ENCODE measurements at places on chromosomes 12 and 14. TPM values are rescaled to one million over a fixed set of nuclear protein-coding genes. Genes with fewer than 3 reads are reported as not detected.

GRCh38 chr14:68682166-68683103 lies 110.4 kb downstream of the ZFP36L1 start:
- no peak for DNase-seq

DNA sequence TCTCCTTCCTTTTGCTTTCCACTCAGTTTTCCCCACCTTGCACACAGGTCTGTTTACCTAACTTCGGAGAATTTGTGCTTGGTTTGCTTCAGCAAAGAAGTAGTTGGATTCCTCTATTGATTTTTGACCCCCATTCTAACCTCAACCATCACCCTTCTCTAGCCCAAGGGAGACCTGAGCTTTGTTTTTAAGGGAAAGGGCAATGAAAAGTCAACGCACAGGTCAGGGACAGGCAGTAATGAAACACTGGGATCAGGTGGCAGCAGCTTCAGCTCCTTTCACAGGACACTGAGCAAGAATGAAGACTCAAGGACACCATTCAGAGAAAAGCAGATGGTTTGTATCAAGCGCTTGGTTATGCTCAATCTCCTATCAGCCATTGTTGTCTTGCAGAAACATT lies 46.9 kb upstream of the KRR1 start:
- DNase-seq, result no peak

DNA sequence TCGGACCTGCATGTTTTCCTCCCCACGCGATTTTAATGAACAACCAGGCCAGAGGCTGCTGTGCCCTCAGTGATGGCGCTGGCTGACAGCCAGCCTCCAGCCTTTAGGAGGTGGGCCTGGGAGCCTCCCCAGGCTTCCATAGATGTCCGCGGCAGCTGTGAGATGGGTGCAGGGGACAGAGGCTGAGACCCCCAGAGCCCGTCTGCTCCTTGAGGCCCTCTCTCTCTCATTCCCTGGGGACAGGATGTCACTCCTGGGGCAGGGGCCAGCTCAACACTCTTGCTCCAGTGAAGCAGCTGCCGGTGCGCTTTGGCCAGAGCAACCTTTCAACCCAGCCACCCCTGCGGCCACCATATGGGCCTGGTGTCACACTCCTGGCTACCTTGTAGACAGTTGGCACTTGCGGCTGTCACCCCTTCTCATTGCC lies 24.8 kb downstream of the MVK start:
- no peak for DNase-seq

- no peak for DNase-seq
Observed at GRCh38 chr12:30824311-30824710, 69.6 kb upstream of the CAPRIN2 start.

DNA sequence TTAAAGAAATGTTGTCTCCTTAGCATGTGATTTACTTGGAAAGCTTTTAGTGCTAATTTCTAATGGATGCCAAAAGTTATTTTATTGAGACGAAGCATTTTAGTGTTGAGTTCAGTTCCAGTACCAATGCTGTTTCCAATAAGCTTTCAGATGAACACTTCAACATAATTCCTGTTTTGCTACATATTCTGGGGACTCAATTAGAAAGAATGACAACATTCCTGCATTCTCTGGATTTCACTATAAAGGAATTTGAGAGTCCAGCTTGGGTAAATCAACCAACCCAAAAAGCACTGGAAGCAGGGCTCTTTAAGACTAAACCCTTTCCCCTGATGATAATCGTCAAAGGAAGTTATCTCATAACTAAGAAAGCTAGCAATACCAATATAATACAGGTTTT lies 353.0 kb upstream of the TMTC1 start:
- DNase-seq, result no peak

DNA sequence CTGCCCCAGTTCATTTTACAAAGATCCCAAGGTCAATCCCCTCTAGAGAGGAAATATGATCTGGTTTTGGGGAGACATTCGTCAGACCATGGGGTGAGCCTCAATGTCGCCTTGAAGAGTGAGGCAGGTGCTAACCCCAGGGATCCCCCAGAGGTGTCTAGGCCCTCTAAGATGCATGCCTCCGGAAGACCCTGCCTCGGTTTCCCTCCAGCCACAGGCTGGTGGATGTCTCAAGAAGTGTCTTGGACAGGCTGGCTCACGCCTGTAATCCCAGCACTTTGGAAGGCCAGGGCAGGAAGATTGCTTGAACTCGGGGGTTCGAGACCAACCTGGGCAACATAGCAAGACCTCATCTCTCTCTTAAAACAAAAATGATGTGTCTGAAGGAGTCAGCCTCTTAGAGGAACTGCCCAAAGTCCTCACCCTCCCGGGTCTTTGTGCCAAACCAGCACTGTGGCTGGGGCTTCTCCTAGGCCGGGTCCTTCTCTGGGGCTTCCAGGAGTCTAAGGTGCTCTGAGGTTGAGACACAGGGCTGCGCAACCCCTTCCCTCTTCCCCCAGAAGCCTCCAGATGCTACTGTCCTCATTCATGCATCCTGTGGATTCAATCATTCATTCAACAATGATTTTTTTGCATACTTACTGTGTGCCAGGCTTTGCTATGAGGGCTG lies 24.7 kb upstream of the BEGAIN start:
- no peak for DNase-seq

DNA sequence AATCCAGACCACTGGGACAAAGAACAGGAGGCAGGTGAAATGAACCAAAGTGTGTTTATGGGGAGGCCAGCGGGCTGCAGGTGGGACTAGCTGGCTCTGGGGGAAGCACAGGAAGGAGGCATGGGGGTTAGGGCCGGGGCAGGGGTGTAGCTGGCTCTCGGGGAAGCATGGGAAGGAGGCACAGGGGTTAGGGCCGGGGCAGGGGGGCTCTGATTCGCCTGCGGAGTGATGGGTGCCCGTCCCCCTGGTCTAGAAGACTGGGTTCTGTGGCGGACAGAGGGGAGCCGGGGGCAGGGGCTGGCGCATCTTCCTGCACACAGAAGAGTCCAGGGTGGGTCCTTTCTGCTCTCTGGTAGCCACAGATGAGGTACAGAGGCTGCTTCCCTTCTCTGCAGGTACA lies 310.3 kb downstream of the TMEM121 start:
- DNase-seq, result no peak

- no peak for DNase-seq
Observed at GRCh38 chr14:74223016-74223415, 16.2 kb upstream of the VSX2 start.

DNA sequence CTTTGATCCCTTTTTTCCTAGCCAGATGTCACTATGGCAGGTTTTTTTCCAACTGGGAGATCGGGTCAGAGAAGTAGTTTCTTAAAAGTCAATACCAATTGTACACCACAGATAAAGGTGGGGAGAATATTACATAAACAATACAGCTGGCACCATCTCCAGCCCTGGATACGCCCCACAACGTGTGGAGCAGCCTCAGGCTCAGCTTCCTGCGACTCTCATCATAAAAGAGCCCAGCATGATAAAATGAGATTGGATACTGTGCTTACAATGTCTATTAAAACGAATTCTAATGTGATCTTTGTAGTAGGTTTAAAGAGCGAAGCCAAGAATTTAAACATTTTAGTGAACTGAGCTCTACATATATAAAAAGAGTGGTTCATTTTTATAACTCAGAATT lies 21.5 kb downstream of the EFCAB11 start:
- DNase-seq, result no peak

- no peak for DNase-seq
Observed at GRCh38 chr12:8566525-8566924, 25.8 kb upstream of the CLEC4E start.

- no peak for DNase-seq
Observed at GRCh38 chr12:104513681-104514080, 56.9 kb downstream of the CHST11 start.

DNA sequence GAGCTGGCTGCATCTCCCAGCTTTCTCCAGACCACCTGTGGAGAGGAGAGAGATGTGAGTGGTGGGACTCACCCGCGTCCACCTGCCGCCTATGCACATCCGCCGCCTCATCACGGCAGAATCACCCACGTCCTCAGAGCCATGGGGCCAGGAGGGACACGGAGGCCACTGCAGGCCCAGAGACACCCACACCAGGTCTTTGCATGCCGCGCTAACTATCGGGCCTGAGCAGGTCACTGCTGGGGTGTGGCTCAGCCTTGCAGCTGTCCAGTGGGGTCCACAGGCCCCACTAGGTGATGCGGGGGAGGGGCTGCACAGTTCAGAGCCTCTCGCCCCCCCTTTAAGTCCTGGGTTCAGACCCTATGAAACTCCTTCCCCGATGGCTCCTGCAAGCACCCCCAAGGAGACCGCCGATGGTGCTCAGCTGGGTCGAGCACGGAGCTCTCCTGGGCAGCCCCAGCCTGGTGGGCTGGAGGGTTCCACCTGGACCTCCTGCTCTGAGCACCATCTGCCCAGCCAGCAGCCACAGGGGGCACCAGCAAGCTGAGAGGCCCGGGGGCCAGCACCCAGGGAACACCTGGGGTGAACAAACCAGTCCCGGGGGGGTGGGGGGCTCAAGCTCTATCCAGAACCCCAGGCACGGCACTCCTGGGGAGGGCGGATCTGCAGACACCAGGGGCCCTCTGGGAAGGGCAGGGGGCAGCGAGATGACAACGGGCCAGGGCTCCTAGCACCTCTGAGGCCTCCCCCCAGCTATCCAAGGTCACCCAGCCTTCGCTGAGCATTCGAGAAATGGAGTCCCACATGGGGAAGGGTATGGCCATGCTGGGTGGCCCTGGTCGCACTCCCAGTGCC lies 34.3 kb downstream of the CCNK start:
- DNase-seq, result no peak

DNA sequence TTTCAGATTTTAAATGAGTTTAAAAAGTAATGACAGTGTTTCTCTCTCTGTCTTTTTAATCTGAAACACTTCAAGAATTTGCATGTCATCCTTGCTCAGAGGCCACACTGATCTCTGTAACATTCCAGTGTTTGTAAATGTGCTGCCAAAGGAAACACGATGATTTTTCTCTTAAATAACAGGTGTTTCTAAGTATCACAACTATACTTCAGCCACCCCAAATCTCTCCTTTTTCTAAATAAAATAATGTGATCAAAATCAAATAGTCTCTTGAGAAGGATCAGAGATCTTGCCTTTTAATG lies 3.3 kb upstream of the GALC start:
- DNase-seq, result no peak

DNA sequence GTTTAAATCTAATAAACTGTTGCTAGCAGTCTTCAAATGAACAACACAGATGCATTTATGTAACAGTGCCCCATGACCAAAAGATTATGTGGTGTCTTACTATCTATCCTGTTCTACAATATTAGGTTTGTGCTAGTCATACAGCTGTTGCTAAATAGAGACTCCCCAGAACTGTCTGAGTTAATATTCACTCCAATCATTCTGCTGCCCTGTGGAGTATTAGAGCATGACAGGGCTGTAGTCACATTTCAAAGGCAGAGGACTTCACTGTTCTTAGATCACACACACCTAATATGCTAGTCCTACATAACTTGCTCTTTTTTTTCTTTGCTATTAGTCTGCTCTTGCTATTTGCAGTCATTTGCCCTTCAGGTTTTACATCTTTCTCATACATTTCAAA lies 157.6 kb upstream of the MDGA2 start:
- no peak for DNase-seq

DNA sequence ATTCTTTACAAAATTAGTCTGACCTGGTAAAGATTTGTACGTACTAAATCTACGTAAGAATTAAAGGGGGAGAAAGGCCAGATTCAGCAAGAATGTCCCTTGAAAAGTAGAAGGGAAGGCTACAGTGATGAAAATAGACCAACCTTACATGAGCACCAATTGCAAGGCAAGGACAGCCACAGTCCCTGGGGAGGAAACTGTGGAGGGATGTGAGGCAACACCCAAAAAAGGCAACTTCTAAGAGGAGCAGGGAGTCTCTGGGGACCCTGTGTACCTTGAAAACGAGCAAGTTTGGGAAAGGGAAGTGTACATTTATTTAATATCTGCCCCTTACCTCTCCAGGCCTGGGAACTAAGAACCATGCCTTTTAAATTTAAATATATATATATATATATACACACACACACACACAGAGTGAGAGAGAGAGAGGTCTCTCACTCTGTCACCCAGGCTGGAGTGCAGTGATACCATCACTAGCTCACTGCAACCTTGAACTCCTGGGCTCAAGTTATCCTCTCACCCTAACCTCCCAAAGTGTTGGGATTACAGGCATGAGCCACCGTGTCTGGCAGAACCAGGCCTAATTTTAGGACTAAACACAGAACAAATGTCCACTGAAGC lies 56.4 kb downstream of the TMCC3 start:
- DNase-seq, result no peak

DNA sequence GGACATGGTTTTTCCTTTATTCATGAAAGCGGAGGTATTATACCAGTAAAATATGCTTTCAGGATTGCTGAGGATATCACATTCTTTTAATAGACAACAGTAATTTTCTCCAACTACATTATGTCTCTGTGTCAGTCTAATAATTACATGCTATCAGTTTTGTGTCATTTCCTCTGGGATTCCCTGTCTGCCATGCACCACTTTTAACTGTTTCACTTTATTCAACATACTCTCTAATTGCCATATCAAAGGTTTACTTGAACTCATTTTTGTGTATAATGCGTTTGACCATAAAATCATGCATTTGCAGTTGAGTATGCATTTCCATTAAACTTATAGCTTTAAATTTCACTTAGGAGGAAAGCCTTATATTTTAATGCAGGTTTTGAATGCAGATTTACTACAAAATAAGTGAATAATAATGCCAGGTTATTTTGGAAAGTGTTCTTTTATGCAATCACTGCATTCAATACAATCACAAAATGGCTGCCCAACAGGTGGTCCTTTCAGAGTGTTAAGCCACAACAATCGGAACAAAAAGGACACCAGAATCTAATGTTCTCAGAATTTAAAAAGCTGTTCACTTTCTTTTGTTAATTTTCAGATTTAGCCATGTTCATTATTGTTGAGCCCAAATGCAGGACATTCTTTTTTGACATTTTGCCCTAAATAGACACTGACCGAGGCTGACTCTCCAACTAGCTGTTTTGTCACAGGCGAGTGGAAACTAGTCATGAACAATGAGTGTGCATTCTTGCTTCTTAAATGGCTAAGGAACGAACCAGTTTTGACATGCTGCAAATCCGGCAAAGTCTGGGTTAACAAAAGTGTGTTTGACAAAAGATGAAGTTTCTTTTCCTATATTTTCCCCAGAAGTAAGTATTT lies 40.9 kb downstream of the MBIP start:
- no peak for DNase-seq

DNA sequence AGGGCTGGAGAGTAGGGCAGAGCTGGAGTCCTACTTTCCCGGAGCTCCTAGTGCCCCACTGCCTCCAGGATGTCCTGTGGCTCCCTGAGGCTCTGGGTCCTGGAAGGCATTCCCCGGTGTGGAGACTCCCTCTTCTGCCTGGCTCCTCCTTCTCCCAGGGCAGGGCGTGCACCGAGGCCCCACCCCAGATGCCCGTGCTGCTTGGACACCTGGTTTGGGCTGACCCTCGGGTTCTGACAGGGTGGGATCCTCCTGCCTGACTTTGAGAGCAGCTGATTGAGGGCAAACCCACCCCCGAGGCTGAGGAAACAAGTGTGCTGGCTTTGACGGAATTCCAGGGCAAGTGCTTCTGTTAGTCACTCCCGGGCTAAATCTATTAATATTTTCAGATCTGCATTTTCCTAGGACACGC lies 15.4 kb downstream of the TEAD4 start:
- DNase-seq, result no peak

FOXN4 gene
- total RNA-seq, result not detected

DIO2 gene
- total RNA-seq, result not detected

KLHDC2 gene
- 24.4 TPM for total RNA-seq

SPIC gene
- total RNA-seq, result not detected

RFX4 gene
- not detected for total RNA-seq

PTPN6 gene
- 37.5 TPM for total RNA-seq

RNASE3 gene
- not detected for total RNA-seq

FAIM2 gene
- total RNA-seq, result not detected

OTOGL gene
- total RNA-seq, result not detected

GPRC5D gene
- total RNA-seq, result not detected

DTX1 gene
- not detected for total RNA-seq

BEGAIN gene
- 0.51 TPM for total RNA-seq

TMED10 gene
- 122 TPM for total RNA-seq

Measured in epithelial cell of proximal tubule (primary cell).